ENCODE measurements at places on chromosomes 5 and 9.

DNA sequence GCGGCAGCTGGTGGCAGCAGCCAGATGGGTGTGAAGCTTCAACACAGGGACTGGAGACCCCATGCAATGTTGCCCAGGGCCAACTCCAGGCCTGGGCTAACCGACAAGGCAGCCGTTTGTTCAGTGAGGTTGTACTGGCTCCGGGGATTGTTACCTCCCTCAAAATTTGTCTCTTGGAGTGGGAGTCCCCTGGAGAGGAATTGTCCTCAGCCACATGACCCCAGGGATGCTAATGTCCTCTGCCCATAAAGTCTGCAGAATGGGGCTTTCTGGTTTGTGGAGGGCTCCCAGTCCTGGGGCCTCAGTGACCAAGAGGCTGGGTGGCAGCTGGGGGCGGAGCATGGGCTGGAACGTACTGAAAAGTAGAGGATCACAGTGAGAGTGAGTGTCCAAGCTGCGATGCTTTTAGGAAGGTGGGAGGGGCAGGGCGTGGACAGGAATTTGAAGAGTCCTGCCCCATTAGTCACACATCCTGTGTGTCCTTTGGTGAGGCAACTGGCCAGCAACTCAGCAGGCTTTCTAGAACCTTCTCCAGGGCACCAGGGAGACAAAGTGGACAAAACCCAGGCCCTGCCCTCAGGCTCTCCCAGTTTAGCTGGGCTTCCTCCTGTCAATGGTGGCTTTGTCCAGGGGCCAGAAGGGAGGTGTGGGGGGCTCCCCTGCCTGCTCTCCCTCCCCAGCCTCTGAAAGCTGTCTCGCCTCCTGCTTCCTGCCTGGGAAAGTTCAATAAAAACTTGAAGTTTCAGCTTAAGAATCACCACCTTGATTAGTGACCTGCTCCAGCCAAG is 114.0 kb downstream of the NSG2 start:
- DNase-seq = no peak

- no peak for DNase-seq
These were observed 17.5 kb upstream of the OR13C9 start for GRCh38 chr9:104635456-104635855.

- DNase-seq = no peak
These were observed 4.7 kb upstream of the RXRA start for GRCh38 chr9:134321531-134321930.

DNA sequence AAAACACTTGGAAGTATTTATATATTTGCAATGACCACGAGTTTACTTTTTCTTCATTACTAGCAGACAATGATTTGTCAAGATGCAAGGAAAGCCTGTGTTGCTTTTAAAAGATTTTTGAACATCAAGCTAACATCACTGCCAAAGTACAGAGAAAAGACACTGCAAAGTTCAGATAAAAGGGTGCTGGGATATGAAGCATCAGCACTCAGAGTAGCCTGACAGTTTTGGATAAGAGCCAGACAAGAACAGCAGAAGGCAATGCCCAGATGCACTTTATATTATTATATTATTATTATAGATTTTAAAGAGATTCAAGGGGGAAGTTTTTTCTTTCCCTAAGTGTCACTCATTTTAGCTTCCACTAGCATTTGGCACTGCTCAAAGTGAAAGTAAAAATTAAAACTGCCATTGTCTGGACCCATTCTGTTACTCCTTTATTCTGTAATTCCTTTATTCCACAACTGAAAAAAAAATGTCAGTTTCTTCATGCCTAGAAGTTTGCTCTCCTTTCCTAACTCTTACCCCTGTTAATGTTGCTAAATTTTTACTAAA is 240.6 kb downstream of the EFNA5 start:
- DNase-seq = no peak

- no peak for DNase-seq
These were observed 70.8 kb downstream of the PLAC8L1 start for GRCh38 chr5:146034605-146035004.
